ENCODE measurements at places on chromosomes 16 and 17. TPM values are rescaled to one million over a fixed set of nuclear protein-coding genes. Genes with fewer than 3 reads are reported as not detected.

The TP53TG3C gene
- total RNA-seq: not detected

The TLCD3B gene
- total RNA-seq: not detected

The CIITA gene
- total RNA-seq: not detected

The TEKT3 gene
- total RNA-seq: not detected

The KRTAP2-2 gene
- total RNA-seq: not detected

The KCNJ12 gene
- total RNA-seq: 0.14 TPM

The SLC38A8 gene
- not detected for total RNA-seq

The TEX19 gene
- total RNA-seq: not detected

The ANKRD40CL gene
- total RNA-seq: not detected

The ZFP1 gene
- total RNA-seq: 8.1 TPM

The AANAT gene
- total RNA-seq: not detected
